ENCODE measurements at places on chromosomes 3 and 15.

GRCh38 chr3:23953523-23953922 is 8.4 kb downstream of the NR1D2 start:
- no peak for DNase-seq

DNA sequence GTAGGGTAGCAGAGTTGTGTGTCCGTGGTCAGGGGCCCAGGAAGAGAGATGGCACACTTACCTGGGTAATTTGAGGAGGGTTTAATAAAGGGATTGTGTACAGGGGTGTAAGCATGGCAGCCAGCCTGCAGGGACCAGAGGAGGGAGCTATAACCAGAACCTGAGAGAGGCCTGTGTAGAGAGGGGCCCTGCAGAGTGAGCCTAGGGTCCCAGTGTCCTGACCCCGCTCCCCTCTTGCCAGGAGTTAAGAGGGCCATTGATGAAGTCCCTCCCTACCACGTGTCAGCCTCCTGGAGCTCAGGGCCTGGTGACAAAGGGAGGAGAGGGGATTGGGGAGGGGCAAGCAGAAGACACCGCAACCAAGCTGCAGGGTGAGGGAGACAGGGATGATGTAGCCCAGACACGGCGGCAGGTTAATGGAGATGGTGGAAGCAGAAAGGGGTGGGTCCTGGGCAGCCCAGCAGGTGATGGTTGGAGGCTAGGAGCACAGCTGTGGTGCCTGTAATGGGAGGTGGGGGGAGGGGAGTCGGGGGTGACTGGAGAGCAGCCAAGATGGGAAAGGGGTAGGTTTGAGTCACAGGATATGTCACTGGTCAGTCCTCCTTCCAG is 165.4 kb upstream of the TOPAZ1 start:
- DNase-seq: no peak

DNA sequence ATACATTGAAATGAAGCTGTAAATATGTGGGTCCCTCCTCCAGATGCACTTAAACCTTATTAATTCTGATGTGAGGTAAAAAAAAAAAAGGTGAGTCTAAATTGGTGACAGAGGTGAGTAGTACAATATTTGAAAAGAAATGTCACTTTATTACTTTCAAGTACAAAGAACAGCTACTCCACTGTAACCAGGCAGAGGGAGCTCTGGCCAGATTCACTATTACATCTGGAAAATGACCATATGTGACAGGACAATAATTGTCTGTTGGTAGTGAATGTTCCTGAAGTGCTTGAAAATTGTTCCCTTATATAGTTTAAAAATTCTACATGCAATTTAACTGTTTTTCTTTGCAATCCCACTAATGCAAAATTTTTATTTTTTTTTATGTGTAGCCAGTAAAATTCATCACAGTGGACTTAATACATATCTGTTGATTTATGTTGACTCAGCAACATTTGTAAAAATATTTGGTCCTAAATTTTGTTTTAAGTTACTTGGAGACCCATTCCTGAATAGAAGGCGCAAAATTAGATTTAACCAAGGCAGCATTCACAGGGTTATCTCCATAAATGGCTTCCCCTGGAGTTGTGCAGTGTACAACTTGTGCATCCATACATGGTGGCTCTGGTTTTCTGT is 231.9 kb upstream of the TBC1D5 start:
- no peak for DNase-seq

DNA sequence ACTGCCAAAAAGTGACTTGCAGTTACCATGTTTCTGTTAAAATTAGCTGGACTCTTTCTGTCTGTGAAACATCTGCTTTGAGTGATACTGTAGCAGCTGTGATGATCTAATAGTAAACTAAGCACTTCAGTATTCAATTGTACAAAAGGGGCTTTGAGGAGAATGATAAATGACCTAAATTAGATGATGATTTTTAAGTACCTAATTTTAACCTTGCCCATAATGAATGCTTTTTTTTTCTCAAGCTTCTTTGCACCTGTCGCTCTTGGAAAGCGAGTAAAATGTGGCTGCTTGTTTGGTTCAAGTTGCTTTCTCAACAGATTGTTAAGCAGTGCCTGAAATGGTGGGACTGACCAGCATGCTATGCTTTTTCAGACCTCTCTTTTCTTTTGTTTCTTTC is 752.3 kb downstream of the EPHA3 start:
- no peak for DNase-seq

DNA sequence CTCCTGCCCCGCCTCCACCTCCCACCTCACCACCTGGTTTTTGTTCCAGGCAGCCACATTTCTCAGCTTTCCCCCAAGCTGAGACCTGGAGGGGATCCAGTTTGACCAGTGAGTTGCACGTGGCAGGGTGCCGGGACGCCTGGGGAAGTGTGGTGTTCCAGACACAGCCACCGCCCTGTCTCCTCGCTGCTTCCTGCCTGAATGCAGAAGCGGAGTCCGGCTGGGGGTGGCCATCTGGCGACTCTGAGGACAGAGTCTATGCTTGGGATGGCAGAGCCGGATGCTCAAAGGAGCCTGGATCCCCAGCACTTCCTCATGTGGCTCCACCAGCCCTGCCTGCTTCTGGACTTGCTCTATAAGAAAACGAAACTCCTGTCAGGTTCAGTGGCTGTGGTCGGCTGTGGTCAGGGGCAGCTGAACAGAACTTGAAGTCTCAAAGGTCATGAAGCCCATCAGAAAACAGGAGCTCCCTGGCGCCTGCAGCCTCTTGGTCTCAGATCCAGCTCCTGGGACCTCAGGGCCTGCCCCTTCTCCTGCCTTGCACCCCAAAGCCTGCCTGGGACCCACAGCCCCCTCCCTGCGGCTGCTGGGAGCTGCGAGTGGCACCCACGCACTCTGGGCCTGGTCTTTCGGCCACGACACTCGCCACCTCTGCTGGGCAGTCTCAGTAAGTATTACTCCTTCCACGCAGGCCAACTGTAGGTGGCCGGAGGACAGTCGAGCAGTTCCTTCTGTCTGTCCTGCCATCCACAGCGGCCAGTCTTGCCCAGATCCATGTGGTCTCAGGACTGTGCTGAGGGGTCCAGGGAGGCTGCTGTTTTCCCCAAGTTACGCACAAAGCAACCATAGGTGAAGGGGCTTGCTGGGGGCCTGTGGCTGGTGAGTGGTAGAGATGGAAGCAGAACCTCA is 112.8 kb upstream of the MEF2A start:
- peak; percentile 67 for DNase-seq

- no peak for DNase-seq
Measured at GRCh38 chr3:9473496-9474065, 76.2 kb downstream of the SETD5 start.

- DNase-seq: no peak
Measured at GRCh38 chr3:196528639-196529233, 13.6 kb upstream of the SMCO1 start.

- DNase-seq: no peak
Measured at GRCh38 chr3:11434563-11435096, 162.4 kb downstream of the ATG7 start.

GRCh38 chr15:80931191-80931590 is 58.4 kb downstream of the MESD start:
- no peak for DNase-seq

- DNase-seq: no peak
Measured at GRCh38 chr3:148510561-148510960, 187.1 kb upstream of the AGTR1 start.

- peak; percentile 62 for DNase-seq
Measured at GRCh38 chr3:9402410-9403228, 5.2 kb downstream of the SETD5 start.

GRCh38 chr15:54564166-54564565 is 585.9 kb downstream of the UNC13C start:
- DNase-seq: no peak

- DNase-seq: no peak
Measured at GRCh38 chr3:152205097-152205593, 63.6 kb upstream of the MBNL1 start.

DNA sequence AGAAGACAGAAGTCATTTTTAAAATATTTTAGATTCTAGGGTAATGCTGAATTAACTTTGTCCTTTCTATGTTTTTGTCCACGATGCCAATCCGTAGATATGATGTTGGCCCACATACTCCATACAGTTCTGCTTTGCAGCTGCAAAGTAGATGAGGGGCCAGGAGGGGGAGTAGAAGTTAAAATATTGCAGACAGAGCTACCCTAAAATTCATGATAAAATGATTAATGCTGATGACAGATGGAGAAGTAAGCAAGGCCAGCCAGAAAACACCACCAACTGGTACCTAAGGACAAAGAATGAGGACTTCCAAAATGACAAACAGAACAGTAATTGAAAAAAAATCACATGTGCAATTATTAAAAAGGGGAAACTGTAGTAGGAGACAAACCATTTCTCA is 756.6 kb upstream of the ARPP21 start:
- no peak for DNase-seq

- DNase-seq: no peak
Measured at GRCh38 chr3:182690172-182690571, 103.1 kb upstream of the ATP11B start.

DNA sequence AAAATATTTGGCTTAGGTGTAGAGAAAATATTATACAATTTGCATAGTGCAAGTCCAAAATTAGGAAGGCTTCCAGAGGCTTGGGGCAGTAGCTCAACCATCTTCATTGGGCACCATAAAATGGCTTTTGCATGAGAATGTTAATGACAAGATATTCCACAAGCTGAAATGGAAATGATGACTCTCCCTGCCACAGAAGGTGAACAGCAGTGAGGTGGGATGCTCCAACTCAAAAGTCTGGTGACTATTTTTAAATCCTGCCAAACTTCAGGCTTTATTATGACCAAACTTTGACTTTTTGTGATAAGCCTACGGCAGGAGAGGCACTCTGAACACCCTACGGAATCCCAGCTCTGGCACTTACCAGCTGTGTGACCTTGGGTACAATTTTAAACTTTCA is 37.6 kb downstream of the ARHGEF3 start:
- DNase-seq: no peak

DNA sequence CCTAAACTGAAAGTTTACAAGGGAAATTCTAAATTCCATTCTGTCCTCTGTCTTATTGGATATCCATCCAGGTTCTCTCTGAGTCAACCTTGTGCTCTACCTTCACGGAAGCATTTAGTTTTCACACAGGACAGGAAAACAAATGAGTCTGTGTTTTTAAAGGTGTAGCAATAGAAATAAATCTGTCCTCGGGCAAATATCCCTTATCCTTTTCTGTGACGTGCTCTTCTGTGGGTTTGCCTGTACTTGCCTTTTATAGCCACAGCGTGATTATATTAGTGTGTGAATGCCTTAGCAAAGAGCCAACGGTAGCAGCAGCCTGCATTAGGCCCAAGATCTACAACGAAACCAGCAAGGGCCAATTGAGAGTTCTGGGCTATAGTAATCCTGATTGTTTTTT is 127.2 kb upstream of the PLSCR5 start:
- no peak for DNase-seq

GRCh38 chr15:25731411-25731810 is 131.7 kb downstream of the ATP10A start:
- DNase-seq: no peak

DNA sequence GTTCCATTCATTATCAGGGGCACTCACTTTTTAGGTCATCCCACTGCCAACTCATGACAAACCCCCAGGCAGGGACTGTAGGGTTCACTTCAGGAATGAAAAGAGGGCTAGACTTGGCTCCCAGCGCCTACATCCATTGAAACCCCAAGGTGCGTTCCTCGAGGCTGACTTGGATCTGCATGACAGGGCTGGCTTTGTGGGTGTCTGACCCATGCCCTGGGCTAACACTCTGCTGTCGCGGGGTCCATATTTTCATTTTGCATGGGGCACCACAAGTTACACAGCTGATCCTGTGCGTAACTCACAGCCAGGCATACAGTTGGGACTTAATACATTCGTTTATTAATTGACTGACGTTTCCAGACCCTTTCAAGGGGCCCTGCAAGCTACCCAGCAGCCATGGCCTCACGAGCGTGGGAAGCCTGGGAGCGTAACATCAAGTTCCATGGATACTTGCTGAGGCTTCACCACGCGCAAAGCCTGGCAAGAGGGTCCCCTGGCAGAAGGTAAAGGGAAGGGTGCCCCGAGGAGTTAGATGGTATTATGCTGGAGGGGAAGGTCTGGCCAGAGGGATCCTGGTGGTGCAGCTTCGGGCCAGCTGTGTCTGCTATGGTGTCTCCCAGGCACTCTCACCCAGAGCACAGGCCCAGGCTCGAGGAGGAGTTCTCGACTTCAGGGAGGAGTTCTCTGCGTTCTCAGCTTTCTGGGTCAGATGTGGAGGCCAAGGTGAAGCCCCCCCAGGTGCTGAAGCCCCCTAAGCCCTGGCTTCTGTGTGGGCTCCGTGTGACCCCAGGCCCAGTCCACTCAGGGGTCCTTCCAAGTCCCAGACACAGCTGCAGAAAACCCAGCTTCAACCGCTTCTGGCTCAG is 85.4 kb downstream of the ADAMTS17 start:
- DNase-seq: no peak

DNA sequence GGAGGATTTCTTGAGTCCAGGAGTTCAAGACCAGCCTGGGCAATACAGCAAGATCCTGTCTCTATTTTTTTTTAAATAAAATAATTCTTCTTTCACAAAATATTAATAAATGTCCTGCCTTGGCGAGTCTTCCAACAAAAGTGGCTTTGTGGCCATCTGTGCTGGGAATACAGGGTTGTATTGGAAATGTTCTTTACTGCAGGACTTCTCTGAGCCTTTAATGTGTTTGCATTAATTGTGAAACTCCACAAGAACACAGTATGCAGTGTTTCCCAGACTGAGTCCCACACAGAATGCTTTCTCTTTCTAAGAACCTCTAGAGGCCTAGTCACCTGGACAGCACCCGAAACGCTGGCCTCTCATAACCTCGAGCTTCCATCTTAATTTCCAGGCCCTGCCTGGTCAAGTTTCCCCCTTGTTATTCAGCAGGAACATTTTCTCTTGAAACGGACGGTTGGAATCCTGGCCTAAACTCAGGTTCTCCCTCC is 85.4 kb upstream of the ARRDC4 start:
- DNase-seq: no peak

DNA sequence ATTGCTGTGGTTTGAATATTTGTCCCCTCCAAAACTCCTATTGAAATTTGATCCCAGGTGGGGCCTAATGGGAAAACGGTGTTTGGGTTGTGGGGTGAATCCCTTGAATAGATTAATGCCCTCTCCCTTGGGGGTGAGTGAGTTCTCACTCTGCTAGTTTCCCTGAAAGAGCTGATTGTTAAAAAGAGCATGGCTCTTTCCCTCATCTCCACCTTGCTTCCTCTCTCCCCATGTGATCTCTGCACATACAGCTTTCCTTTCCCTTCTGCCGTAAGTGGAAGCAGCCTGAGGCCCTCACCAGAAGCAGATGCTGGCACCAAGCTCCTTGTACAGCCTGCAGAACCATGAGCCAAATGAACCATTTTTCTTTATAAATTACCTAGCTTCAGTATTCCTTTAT is 394.9 kb upstream of the WNT5A start:
- DNase-seq: no peak

DNA sequence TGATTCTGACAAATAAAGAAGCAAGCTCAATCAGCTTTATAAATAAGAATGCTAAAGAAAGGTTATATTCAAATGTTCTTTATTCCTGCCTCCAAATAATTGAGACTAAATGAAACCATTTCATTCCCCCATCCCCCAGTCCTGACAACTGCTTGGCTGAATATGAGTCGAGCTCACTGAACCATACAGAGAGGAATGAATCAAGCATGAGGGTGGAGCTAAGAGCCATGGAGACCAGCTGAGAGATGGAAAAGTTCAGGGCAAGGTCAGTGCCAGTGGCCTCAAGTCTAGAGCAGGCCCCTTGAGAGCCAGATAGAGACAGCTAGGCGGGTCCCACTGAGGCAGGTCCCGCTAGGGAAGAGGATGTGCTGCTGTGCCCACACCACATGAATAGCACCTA is 188.7 kb upstream of the EIF1B start:
- no peak for DNase-seq

GRCh38 chr3:81713031-81713430 is 48.4 kb downstream of the GBE1 start:
- DNase-seq: no peak

GRCh38 chr15:88637841-88638625 is 783 bp upstream of the ISG20 start:
- DNase-seq: no peak
